ENCODE measurements at places on chromosomes 1 and 21.

- no peak for DNase-seq
These were observed 18.0 kb upstream of the RNF2 start for GRCh38 chr1:185027252-185027882.

GRCh38 chr1:95509989-95510388 is 276.0 kb downstream of the RWDD3 start:
- no peak for DNase-seq

- DNase-seq = no peak
These were observed 47.8 kb upstream of the KANK4 start for GRCh38 chr1:62367005-62367557.

DNA sequence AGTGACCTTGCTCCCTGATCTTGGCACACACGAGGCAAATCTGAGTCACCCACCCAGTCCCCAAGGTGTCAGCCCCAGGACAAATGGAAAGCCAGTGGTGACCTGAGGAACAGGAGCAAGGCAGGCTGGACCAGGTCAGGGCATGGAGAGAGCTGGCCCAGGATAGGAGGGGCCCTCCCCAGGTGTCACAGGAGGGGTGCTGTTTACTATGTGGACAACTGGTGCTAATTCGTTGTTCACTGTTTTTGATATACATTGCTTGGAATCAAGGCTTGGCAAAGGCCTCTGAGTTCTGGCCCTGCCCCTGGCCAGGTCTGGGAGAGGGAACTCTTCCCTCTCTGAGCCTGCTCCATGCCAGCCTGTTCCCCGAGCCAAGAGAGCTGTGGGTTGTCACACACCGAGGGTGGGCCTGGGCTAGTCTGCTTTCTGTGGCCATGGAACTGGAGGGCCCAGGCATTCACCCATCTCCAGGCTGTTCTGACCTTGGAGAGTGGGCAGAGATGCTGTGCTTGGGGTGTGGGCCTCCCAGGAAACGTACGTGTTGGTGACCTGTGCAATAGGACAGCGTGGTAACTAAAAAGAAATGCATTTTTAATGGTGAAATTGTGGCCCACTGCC is 41.8 kb downstream of the CRYAA start:
- no peak for DNase-seq

DNA sequence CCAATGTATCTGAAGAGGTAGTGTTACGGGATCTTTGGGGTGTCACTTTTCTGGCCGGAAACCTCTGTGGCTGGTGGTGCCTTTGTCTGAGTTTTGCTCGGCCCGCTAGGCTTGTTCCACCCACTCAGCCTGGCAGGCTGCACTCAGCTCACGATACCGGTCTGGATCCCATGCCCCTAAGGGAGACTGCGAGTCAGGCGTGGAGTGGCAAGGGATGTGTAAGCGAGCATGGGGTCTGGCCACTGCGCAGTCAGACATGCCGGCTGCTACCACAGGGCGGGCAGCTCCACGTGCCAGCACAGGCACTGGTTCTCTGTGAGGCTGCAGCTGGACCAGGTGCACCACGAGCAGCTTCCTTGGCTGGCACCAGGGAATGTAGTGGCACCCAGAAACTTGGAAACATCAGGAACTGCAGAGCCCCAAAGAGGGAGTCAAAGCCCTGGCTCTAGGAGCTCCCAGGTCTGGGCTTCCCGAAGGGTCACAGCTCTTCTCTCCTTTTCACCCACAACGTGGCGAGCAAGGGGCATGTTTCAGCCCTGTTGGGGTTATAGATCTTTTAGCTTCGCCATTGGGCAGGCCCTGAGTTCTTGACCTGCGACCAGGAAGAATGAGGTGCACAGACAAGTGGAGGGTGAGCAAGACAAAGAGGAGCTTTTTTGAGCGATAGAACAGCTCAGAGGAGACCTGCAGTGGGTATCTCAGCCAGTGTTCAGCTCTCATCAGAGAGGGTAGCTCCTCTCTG is 23.8 kb upstream of the LRRC8C start:
- DNase-seq = no peak

GRCh38 chr21:28975397-28975796 is 17.3 kb downstream of the LTN1 start:
- DNase-seq = no peak

DNA sequence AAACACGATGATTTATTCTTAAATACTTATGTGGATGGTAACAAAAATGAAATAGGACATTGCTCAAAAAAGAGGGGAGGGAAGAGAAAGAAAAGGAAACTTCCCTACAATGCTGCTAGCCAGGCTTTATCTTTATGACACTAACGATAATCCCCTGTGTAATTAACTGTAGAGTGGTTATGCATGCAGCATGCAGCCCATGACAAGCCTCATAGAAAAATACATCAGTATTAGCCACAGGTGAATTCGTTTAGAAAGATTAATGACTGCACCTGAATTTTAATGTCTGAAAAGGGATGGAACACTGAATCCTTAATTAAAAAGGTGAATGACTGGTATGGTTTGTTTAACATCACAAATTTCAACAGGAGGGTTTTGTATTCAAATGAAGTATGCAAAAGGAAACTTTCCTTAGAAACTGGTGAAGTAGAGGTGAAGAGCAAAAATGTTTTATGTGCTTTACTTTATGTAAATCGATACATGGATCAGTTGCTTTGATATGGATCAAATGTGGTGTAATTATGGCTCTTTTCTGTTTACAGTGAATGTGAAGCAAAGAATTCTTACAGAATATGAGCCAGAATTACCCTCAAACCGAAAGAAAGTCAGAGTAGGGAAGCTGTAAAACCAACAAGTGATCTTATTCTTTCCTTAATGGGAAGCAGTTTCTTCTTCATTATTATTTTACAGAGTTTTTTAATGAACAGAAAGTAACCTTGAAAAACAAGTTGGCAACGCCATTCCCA is 569.6 kb upstream of the ADGRL2 start:
- DNase-seq = peak; percentile 34

DNA sequence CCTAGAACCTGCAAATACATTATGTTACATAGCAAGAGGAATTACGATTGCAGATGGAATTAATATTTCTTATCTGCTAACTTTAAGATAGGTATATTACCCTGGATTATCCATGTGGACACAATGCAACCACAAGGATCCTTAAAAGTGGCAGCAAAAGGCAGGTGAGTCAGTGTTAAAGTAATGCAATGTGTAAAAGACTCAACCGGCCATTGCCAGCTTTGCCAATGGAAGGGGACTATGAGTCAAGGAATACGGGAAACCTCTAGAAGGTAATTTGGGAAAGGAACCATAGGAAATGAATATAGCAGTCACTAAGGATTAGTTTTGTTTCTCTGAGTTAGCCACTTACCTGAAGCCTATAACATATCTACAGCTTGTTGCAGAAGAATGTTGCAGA is 692.1 kb upstream of the ZP4 start:
- no peak for DNase-seq

DNA sequence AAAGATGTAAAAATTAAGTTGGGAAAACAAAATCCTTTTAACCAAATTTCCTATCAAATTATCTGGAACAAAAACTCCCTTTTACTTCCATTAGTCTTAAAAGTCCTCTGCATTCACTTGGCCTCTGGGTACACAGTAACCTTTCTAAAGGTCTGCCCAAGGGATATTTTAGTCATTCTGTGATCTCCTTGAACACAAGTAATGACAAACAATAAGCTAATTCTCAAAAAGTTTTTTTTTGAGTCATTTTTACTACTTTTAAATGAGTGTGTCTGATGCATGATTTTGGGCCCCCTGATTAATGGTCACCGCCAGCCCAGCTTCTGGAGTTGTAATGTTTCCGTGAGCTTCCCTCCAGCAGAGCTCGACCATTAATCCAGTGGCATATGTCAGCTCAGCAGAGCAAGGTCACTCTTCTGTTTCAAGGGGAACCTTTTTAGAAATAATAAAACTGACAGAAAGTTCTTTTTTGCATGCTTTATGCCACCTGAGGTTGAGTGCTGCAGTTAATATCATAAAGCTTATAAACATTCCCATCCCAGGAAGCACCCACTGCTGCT is 14.3 kb downstream of the SAMSN1 start:
- no peak for DNase-seq

DNA sequence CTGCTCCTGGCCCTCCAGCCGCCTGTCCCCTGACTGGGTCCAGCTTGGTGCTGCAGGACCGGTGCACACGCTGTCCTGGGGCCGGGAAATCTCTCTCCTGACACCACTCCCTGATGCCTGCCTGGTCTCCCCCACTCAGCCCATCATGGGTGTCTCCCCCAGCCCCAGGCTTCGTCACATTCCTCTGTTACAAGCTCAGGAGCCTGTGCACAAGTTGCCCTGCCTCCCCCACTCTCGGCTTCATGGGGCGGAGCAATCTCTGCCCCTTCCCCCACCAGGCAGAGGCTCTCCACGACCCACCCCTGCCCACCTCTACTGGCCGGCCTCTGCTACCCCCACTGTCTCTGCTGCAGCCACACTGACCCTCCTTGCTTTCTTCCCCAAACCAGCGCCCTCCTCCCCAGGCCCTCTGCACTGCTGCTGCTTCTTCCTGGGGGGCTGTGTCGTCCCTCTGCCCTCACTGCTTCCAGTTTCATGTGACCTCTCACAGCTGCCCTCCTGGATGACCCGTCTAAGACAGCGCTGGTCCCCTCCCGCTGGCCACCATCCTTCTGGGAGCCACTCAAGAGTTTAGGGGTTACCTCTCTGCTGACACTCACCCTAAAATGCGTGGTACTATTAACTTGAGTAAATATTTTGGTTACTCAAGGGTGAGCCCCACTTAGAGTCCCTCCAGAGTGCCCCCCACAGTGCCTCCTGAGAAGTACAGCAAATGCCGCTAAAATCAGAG is 5.7 kb upstream of the RIPK4 start:
- no peak for DNase-seq

GRCh38 chr1:244654108-244655038 is 1.4 kb downstream of the DESI2 start:
- no peak for DNase-seq

DNA sequence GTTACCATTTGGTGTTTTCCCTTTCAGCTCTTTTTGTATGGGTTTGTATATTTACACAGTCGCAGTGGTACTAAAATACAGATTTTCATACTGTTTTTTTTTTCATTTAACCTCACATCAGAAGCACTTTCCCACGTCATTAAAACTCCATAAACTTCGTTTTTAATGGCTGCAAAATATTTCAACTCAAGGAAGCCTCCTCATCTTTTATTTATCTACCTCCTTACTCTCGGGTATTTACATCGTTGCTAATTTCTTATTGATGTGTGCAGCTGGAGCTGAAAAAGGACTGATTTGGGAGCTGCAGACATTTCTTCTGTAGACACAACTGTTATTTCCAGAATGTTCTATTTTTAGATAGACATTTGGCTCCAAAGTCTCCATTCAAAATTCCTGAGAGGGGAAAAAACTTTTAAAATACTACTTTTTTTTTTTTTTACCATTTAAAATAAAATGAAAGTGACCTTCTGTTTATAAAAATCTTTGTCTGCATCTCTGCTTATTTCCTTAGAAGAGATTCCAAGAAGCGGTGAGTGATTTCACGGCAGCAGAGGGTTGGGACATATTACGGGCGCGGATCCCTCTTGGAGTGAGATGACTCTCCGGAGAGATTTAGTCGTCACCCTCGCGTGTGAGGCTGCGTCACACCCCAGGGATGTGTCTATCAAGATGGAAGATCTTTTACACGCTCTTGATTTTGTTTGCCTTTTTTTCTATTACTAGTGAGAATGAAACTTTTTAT is 10.1 kb downstream of the RUNX3 start:
- no peak for DNase-seq

DNA sequence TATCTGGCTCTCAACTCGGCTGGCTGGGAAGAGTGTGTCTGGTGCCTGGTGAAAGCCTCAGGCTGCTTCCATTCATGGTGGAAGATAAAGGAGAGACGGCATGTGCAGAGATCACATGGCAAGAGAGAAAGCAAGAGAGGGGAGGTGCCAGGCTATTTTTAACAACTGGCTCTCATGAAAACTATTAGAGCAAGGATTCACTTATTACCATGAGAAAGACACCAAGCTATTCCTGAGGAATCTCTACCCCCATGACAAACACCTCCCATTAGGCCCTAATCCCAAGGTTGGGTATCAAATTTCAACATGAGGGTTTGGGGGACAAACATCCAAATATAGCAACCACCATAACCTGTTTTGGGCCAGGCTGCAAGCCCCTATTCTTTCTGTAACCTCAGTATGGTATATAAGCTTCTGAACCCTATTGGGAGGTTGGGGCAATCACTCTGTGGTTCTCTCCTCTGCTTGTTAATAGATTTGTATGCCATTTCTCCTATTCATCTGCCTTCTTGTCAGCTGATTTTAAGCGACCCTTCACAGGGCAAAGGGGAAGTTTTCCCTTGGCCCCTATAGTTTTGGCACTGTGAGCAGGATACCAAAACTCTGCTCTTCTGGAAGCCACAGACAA is 179.0 kb upstream of the TNR start:
- no peak for DNase-seq
